ENCODE measurements at places on chromosomes 6 and 20.
A peak's percentile ranks its signal among the peaks of the same experiment; 100 is the strongest.

DNA sequence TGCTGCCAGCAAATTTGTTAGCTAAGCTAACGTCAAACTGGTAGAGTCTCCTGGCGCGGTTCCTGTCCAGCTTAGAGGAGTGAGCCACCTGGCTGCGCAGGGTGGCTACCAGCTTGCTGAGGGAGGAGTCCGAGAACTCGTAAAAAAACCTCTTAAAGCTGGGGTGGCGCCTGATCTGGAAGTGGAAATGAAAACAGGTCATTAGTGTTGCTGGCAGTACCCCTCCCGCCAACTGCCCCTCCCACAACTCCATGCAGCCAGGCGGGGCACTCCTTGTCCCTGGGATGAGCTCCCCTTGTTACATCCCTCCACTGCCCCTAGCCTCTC, 17.3 kb downstream of the BNIP5 start:
- no peak overlapping the region for H3K27ac ChIP-seq
- H3K36me3 ChIP-seq = no peaks in the 10 kb centered on the region
- no peaks in the 10 kb centered on the region for H3K27me3 ChIP-seq
- no peak for DNase-seq
- no peak overlapping the region for H3K4me3 ChIP-seq

- H3K4me1 ChIP-seq = peaks cover 7% of the 10 kb centered on the region
- H3K27ac ChIP-seq = no peak overlapping the region
- no peaks in the 10 kb centered on the region for H3K36me3 ChIP-seq
- H3K4me3 ChIP-seq = no peak overlapping the region
- DNase-seq = no peak
Observed at GRCh38 chr20:25083773-25084625, 2.1 kb upstream of the VSX1 start.

DNA sequence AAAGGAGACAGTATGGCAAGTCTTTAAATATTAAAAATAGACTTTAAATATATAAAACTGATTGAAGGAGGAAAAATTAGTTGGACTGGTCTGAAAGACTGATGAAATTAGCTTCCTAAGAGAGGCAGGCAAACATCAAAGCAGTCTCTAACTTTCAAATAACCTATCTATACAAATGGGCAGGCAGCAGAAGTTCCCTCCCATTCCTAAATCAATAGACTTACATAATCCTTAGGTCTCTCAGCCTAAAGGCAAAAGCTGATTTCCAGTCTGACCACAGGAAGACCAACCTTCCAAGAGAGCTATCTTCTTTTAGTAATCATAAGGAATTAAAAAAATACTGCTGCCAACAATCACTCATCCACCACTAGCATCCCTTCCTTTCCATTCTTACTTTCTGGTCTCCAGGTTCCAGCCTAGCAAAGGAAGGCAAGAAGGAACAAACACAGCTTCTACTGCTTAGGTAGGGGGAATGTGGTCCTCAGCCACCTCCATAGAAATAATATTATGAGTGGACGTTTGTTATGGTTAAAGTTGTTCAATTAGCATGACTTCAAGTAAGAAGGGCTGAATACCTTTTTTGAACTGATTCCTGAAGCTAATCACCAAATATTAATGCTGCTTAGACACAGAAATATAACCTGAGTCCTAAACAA, 44.1 kb downstream of the SESN1 start:
- peaks cover 4% of the 10 kb centered on the region for H3K4me1 ChIP-seq
- DNase-seq = no peak
- H3K27me3 ChIP-seq = no peaks in the 10 kb centered on the region
- H3K27ac ChIP-seq = no peak overlapping the region
- no peak overlapping the region for H3K4me3 ChIP-seq

GRCh38 chr6:45850378-45851033, 165.2 kb downstream of the CLIC5 start:
- H3K27me3 ChIP-seq = no peaks in the 10 kb centered on the region
- no peak for DNase-seq
- H3K36me3 ChIP-seq = no peaks in the 10 kb centered on the region
- no peaks in the 10 kb centered on the region for H3K4me1 ChIP-seq

GRCh38 chr20:58472273-58473018, 42.8 kb downstream of the APCDD1L start:
- no peaks in the 10 kb centered on the region for H3K36me3 ChIP-seq
- H3K27ac ChIP-seq = no peak overlapping the region
- no peak for DNase-seq
- no peak overlapping the region for H3K4me3 ChIP-seq
- no peaks in the 10 kb centered on the region for H3K4me1 ChIP-seq

GRCh38 chr6:26226579-26226967, 138.4 kb upstream of the BTN3A2 start:
- no peak overlapping the region for H3K27ac ChIP-seq
- no peaks in the 10 kb centered on the region for H3K36me3 ChIP-seq

DNA sequence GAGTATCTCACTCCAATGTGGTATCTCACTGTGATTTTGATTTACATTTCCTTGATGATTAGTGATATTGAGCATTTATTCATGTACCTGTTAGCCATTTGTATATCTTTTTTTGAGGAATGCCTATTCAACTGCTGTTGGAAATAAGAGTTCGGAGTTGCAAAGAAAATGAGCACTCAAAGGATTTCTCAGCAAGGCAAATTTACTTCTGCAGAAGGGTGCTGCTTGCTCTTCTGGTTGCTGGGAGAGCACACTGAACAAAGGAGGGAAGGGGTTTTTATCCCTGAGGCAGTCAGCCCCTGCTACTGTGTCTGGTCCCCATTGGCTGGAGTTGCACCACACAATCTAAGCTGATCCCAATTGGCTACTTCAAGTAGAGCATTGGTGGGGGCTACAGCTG, 822.4 kb upstream of the ADGRB3 start:
- no peak for DNase-seq
- no peak overlapping the region for H3K4me3 ChIP-seq
- no peaks in the 10 kb centered on the region for H3K4me1 ChIP-seq
- H3K27ac ChIP-seq = no peak overlapping the region
- H3K27me3 ChIP-seq = no peaks in the 10 kb centered on the region

DNA sequence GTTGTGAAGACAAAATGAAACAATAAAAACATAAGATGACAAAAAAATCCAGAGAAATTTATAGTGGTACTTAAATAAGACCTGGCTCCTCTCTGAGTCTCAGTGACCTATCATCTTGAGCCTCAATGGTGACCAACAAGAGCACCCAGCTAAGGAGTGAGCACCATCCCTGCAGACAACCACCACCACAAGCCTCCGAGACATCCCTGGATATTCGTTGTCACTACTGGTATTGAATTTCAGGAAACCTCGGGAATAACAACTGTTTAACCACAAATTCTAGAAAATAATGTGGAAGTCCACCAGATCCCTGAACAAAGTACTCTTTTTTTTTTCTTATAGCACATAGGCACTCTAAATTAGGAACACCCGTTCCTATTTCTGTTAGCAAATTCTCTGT, 32.2 kb upstream of the ADGRF5 start:
- peak overlapping the region; percentile 80 for H3K27ac ChIP-seq
- peak overlapping the region; percentile 49 for H3K4me3 ChIP-seq
- no peak for DNase-seq
- H3K4me1 ChIP-seq = peaks cover 27% of the 10 kb centered on the region

DNA sequence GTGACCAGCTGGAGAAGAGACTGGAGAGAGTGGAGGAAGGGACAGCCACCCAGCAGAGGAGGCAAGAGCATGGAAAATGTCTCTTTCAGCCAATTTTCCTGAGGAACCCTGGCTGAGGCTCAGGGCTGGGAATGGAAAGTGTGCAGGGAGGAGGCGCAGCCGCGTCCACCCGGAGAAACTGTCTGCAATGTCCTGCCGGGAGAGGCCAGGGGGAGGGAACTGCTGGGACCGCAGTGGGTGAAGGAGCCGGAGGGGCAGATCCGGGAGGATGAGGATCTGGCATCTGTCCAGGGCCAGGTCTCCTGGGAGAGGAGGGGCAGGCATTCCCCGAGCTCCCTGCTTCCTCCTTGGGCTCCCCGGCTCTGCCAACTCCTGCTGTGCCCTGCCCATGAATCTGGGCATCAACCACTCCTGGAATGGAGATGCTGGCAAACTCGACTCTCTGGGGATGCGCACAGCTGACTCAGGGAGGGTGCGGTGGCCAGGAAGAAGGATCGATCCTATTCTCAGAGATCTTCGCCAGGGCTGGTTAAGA, 17.4 kb upstream of the HM13 start:
- H3K36me3 ChIP-seq = no peaks in the 10 kb centered on the region
- no peak for DNase-seq
- H3K4me3 ChIP-seq = no peak overlapping the region
- H3K27ac ChIP-seq = peak overlapping the region; percentile 38

- H3K4me3 ChIP-seq = no peak overlapping the region
- no peaks in the 10 kb centered on the region for H3K27me3 ChIP-seq
- no peaks in the 10 kb centered on the region for H3K36me3 ChIP-seq
- H3K4me1 ChIP-seq = no peaks in the 10 kb centered on the region
- H3K27ac ChIP-seq = no peak overlapping the region
- no peak for DNase-seq
Observed at GRCh38 chr20:57874141-57874540, 164.3 kb upstream of the PMEPA1 start.

DNA sequence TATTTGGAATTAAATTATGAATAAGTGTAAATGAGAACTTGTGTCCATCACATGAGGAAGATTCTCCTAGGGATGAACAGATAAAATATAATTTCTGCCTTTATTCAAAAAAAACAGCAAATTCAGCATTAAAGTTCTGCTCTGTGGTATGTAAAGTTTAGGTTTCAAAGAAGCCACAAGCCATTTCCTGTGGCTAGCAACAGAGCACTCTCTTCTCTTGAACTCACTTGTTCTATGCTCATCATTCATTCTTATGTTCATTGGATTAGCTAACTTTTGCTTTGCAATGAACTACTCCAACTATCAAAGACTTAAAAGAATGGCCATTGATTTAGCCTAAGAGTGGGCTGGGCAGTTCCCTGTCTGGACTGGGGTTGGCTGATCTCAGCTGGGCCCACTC, 20.8 kb upstream of the SNRPB2 start:
- H3K27me3 ChIP-seq = no peaks in the 10 kb centered on the region
- H3K4me1 ChIP-seq = no peaks in the 10 kb centered on the region
- no peaks in the 10 kb centered on the region for H3K36me3 ChIP-seq
- H3K4me3 ChIP-seq = no peak overlapping the region

GRCh38 chr20:31641391-31641790, 3.7 kb downstream of the COX4I2 start:
- H3K4me3 ChIP-seq = no peak overlapping the region
- H3K27ac ChIP-seq = no peak overlapping the region
- no peak for DNase-seq
- peaks cover 4% of the 10 kb centered on the region for H3K27me3 ChIP-seq
- no peaks in the 10 kb centered on the region for H3K36me3 ChIP-seq
- no peaks in the 10 kb centered on the region for H3K4me1 ChIP-seq

DNA sequence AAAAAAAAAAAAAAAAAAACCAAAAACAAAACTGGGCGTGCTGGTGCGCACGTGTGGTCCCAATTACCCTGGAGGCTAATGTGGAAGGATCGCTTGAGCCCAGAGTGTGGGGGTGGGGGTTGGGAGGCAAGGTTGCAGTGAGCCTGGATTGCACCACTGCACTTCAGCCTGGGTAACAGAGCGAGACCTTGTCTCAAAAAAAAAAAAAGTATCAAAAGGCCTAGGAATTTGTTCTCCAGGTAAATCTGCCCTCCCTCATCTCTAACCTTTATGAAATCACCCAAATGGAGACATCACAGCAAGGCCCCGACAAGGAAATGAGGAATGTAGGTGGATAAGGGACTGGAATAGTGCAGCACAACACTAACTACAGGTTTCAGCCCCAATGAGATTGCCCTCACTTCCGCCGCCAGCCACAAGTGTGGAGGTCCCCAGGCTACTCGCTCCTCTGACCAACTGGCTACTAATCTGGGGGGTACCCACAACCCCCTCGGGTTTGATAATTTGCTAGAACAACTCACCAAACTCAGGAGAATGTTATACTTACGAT, 36.8 kb upstream of the DDR1 start:
- peak; percentile 75 for DNase-seq
- H3K4me3 ChIP-seq = no peak overlapping the region
- no peaks in the 10 kb centered on the region for H3K36me3 ChIP-seq
- no peak overlapping the region for H3K27ac ChIP-seq

GRCh38 chr6:109610590-109610989, 80.4 kb downstream of the AK9 start:
- no peak overlapping the region for H3K27ac ChIP-seq
- H3K36me3 ChIP-seq = no peaks in the 10 kb centered on the region
- no peaks in the 10 kb centered on the region for H3K27me3 ChIP-seq
- H3K4me1 ChIP-seq = no peaks in the 10 kb centered on the region

GRCh38 chr6:14520536-14520935, 403.0 kb downstream of the CD83 start:
- no peak overlapping the region for H3K27ac ChIP-seq
- H3K36me3 ChIP-seq = no peaks in the 10 kb centered on the region
- no peaks in the 10 kb centered on the region for H3K27me3 ChIP-seq
- DNase-seq = no peak
